ENCODE measurements at places on chromosomes 13 and 19. TPM values are rescaled to one million over a fixed set of nuclear protein-coding genes. Genes with fewer than 3 reads are reported as not detected.

- H3K27me3 ChIP-seq, result no peaks in the 10 kb centered on the region
- no peaks in the 10 kb centered on the region for H3K4me1 ChIP-seq
- H3K4me3 ChIP-seq, result no peak overlapping the region
- no peak for DNase-seq
- no peak overlapping the region for H3K27ac ChIP-seq
- peaks cover 3% of the 10 kb centered on the region for H3K36me3 ChIP-seq
Measured at GRCh38 chr19:22607653-22608430, 26.3 kb upstream of the ZNF492 start.

DNA sequence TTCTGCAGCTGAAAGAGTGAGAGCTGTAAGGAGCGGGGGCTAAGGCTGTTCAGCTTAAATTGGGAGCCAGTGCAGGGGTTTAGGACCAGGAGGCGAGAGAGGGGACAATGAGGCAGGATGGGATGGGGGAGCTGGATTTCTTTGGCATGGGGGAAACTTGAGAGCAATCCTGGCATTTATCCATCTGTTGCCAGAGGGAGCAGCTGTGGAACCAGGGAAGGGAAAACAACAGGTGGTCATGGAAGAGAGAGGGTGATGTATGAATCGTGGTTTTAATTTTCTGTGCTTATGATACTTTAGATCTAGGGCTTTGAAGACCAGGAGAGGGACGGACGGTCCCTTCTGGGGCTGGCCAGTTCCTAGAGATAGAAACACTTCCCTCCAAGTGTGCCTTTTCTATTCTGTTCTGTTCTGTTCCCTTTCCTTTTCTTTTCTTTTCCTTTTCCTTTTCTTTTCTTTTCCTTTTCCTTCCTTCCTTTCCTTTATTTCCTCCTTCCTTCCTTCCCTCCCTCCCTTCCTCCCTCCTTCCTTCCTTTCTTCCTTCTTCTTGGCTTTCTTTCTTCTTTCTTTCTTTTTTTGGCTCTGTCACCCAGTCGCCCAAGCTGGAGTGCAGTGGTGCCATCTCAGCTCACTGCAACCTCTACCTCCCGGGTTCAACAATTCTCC, 16.0 kb upstream of the CCL25 start:
- peaks cover 2% of the 10 kb centered on the region for H3K4me1 ChIP-seq
- no peak overlapping the region for H3K27ac ChIP-seq
- no peaks in the 10 kb centered on the region for H3K36me3 ChIP-seq
- no peak overlapping the region for H3K4me3 ChIP-seq
- DNase-seq, result no peak
- peaks cover 21% of the 10 kb centered on the region for H3K27me3 ChIP-seq

DNA sequence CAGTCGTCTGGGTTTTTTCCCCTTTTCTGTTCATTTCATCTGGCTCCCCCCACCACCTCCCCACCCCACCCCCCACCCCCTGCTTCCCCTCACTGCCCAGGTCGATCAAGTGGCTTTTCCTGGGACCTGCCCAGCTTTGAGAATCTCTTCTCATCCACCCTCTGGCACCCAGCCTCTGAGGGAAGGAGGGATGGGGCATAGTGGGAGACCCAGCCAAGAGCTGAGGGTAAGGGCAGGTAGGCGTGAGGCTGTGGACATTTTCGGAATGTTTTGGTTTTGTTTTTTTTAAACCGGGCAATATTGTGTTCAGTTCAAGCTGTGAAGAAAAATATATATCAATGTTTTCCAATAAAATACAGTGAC, 9.3 kb downstream of the CALM3 start:
- H3K4me3 ChIP-seq, result no peak overlapping the region
- DNase-seq, result no peak
- peaks cover 45% of the 10 kb centered on the region for H3K4me1 ChIP-seq
- H3K27ac ChIP-seq, result peak overlapping the region; percentile 93
- H3K36me3 ChIP-seq, result peaks cover 11% of the 10 kb centered on the region

GRCh38 chr13:64817691-64818090, 2412.4 kb downstream of the PCDH9 start:
- H3K36me3 ChIP-seq, result no peaks in the 10 kb centered on the region
- H3K4me1 ChIP-seq, result no peaks in the 10 kb centered on the region
- no peak overlapping the region for H3K27ac ChIP-seq

- H3K27ac ChIP-seq, result no peak overlapping the region
- H3K4me1 ChIP-seq, result peaks cover 3% of the 10 kb centered on the region
- no peak for DNase-seq
- peaks cover 45% of the 10 kb centered on the region for H3K27me3 ChIP-seq
- no peak overlapping the region for H3K4me3 ChIP-seq
Measured at GRCh38 chr13:26460648-26461047, 96.8 kb upstream of the WASF3 start.

GRCh38 chr13:35500144-35500543, 23.7 kb upstream of the MAB21L1 start:
- H3K4me1 ChIP-seq, result no peaks in the 10 kb centered on the region
- no peak overlapping the region for H3K4me3 ChIP-seq
- H3K36me3 ChIP-seq, result no peaks in the 10 kb centered on the region
- DNase-seq, result no peak
- no peaks in the 10 kb centered on the region for H3K27me3 ChIP-seq
- H3K27ac ChIP-seq, result no peak overlapping the region

- no peak overlapping the region for H3K27ac ChIP-seq
- H3K36me3 ChIP-seq, result peaks cover 8% of the 10 kb centered on the region
- no peak for DNase-seq
- no peak overlapping the region for H3K4me3 ChIP-seq
Measured at GRCh38 chr19:42552086-42553065, 24.1 kb upstream of the CEACAM1 start.

DNA sequence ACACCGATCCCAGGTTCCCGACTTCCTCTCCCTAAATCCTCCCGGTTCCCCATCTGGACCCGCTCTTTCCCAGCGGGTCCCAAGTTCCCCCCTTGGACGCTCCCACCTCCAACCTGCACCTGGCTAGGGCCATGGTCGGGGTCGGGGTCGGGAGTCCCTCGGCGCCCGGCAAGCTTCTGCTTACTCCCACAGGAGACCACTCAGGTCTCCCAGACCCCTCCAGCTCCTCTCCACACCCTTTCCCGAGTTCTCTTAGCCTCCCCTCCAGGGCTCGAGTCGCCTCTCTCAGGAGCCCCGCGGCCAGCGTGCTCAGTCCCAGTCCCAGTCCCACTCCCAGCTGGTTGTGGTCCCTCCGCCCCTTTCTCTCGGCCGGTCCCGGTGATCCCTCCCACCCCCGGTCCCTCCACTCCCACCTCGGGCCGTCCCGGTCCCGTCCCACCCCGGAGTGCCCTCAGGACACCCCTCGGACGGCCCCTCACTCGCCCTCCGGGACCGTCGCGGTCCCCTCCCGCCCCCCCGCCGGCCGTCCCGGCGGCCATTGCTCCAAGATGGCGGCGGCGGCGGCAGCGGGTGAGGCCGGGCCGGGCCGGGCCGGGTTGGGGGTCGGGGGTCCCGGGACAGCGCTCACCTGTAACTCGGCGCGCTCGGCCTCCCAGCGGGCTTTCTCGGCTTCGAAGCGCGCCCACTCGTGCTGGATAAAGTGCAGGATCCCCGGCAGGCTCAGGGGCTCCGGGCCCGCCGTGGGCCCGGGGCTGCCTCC, at the start of gene FKRP:
FKRP (plus strand) TSS at position 537 of the 760 bp plus-strand sequence. CDS start 9,394 bp downstream, outside the sequence.
- H3K4me1 ChIP-seq, result peaks cover 54% of the 10 kb centered on the region
- no peak for DNase-seq
- no peaks in the 10 kb centered on the region for H3K36me3 ChIP-seq
- H3K4me3 ChIP-seq, result peak within 1 kb of the TSS; percentile 94

DNA sequence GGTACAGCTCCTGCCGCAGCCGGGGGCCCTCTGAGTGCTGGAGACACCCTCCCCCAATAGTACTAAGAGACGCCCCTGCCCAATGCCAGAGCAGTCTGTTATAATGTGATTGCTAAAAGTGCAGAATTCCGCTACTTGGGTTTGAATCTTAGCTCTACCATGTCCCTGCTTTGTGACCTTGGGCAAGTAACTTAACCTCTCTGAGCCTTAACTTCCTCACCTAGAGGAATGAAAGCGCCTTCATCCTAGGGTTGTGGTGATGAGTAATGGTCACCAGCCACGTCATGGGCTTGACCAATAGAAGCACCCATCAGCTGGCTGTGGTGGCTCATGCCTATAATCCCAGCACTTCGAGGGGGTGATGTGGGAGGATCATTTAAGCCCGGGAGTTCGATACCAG, 6.5 kb downstream of the PLEKHG2 start:
- peaks cover 9% of the 10 kb centered on the region for H3K4me1 ChIP-seq
- no peaks in the 10 kb centered on the region for H3K36me3 ChIP-seq
- no peak for DNase-seq
- no peaks in the 10 kb centered on the region for H3K27me3 ChIP-seq
- no peak overlapping the region for H3K27ac ChIP-seq
- H3K4me3 ChIP-seq, result no peak overlapping the region

DNA sequence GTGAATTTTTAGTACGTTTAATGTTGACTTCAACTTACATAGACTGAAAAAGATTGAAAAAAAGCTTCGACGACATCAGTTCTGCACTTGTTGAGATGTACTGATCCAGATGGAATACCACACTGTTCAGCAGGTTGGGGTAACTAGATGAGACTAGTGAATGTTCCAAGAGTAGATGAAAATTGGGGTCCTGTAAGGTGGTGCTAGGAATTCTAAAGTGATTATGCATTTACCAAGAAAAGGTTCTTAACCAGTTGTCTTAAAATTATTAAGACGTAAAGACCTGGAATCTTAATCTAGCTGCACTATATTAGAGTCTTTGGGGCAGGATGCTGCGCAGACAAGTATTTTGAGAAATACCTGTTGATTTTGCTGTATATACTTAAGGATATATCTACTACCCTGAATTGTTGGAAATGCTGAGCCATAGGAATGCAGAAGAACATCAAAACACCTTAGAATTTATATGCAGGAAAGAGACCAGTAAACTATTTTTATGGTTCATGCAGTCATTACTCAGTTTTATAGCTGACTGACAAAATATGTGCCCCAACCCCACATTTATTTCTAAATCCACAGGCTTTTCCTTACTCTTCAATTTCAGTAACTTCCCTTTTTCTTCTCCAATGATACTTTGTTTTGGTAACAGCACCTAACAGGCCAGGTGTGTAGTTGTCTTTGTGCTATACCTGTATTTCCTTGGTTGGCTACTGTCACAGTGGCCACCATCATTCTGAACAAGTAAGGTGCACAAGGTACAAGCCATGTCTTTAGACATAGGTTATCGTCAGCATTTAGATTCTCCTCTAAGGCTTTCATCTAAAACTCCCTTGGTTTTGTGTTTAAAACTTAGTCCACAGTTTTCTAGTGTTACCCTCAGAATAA, 8.6 kb downstream of the MIR17HG start:
- peaks cover 21% of the 10 kb centered on the region for H3K4me1 ChIP-seq
- no peak overlapping the region for H3K27ac ChIP-seq

DNA sequence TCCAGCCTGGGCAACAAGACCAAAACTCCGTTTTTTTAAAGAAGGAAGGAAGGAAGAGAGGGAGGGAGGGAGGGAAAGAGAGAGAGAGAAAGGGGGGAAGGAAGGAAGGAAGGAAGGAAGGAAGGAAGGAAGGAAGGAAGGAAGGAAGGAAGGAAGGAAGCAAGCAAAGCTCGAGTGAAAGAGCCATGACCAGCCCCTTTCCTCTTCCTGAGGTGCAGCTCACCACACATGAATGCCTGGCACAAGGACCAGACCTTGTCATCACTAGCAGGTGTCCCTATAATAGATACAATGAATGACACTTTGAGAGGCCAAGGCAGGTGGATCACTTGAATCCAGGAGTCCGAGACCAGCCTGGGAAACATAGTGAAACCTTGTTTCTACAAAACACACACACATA, 31.0 kb downstream of the SPRY2 start:
- no peak overlapping the region for H3K4me3 ChIP-seq
- H3K27ac ChIP-seq, result no peak overlapping the region
- H3K4me1 ChIP-seq, result no peaks in the 10 kb centered on the region
- DNase-seq, result no peak
- no peaks in the 10 kb centered on the region for H3K27me3 ChIP-seq

The VSTM1 gene
- total RNA-seq, result not detected

The XAB2 gene
- total RNA-seq, result 56.3 TPM

The COG3 gene
- 42.5 TPM for total RNA-seq

The LRRC63 gene
- 0.60 TPM for total RNA-seq

The SCGB2B2 gene
- total RNA-seq, result 0.82 TPM

The GNG7 gene
- total RNA-seq, result 4.5 TPM

The POSTN gene
- not detected for total RNA-seq

Measured in T-helper 17 cell (primary cell).